ENCODE measurements at places on chromosomes 3 and 15.

DNA sequence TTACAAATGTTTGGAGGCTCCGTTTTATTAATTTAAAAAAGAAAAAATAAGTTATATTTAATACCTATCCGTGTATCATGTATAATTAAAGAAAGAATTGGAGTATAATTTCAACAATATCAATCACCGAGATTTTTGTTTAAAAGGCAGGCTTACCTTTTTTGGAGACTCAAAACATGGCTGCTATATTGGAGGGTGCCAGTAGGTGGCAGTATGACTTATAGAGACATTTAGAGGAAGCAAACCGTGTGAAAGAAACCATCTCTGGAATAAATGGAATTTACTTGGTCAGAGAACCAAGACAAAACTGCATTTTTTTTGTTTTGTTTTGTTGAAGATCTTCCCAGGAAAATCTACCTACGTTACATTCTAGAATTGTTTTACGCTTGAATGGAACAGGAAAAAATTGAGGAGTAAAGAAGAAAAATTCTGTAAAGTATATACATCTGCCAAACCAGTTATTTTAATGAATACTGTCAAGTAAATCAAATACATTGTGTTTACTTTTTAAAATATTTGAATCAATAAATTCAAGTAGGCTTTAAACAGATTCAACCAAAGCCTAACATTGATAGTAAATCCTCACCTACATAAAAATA, 802.6 kb upstream of the ALCAM start:
- peak; percentile 47 for DNase-seq

DNA sequence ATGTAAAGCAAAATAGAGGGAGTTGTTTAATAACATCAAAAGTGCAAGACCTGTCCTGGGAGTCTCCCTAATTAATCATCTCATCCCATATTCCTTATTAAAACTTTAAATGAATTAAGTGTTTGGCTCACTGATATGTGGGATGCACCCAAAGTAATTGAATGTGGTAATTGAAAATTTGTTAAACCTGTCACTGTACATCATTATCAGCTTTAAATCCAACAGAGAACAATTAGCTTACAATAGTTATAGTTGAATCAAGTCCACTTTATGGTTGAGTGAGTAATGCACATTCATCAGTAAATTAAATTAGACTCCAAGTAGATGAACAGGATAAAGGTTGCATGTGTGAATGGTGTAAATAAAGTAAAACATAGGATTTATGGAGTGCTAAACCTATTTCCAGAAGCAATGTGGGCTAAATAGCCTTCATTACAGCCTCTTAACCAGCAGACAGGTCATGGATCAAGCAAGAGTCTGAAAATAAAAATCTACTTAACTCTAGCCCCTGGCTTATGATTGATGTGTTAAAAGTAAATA, 608.2 kb upstream of the CCDC54 start:
- no peak for DNase-seq

GRCh38 chr3:157534725-157535161, 31.5 kb upstream of the VEPH1 start:
- no peak for DNase-seq

- peak; percentile 49 for DNase-seq
These were observed 111.7 kb downstream of the LMLN start for GRCh38 chr3:198071602-198072287.

DNA sequence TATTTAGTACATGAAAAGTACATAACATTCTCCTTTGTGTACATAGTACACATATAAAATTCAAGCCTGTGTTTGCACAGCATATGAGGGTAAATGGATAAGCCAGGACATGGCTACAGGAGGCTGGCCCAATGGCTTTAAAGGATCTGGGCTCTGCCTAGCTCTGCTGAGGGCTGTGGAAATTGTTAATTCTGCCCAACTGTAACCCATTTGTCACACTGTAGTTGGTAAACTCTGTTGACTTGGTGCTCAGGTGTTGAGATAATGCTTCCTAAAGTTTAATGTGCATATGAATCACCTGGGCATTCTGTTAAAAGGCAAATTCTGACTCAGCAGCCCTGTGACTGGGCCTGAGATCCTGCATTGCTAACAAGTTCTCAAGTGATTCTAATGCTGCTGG, 196.5 kb upstream of the ZPLD1 start:
- no peak for DNase-seq

GRCh38 chr15:75008629-75009326, 13.4 kb downstream of the SCAMP5 start:
- no peak for DNase-seq

DNA sequence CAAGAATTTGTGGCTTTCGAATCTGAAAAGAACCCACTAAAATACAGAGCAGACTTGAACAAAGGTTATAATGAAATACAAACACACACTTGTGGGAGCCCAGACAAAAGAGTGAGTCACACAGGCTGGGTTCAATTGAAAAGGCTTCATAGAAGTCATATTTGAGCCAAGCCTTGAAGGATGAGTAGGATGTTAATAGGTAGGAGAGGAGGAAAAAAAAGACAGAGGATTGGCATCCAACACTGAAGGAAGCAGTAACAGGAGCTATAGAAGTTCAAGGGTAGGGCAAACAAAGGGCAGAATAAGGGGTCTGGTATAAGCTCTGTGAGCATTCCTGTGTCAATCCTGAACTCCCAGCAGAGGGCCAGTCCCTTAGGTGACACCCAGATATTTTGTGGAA, 325.4 kb downstream of the FOXP1 start:
- no peak for DNase-seq

- DNase-seq: no peak
These were observed 235.1 kb upstream of the TPRG1 start for GRCh38 chr3:188936597-188937107.

DNA sequence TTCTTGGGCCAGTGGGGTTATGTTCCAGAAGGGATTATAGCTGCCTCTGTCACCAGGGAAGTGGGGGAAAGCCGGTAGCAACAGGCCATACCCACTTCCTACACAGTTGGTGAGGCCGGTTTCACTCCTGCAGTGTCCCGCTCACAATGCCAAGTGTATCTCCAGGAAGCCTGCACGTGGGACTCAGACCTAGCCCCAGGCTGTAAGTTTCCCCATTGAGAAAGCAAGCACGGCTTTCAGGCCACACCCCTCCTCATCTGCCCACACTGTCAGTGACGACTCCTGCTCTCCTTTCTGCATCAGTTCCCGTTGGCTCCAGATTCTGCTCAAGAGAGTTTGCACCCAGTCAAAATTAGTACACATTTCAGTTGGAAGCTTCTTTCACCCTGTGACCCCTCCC, 51.6 kb upstream of the CPOX start:
- no peak for DNase-seq

GRCh38 chr3:189312866-189313265, 141.1 kb downstream of the TPRG1 start:
- DNase-seq: no peak

GRCh38 chr3:127260826-127261555, 26.9 kb downstream of the PRR20G start:
- no peak for DNase-seq

GRCh38 chr3:10706156-10706739, 109.8 kb upstream of the SLC6A11 start:
- no peak for DNase-seq

DNA sequence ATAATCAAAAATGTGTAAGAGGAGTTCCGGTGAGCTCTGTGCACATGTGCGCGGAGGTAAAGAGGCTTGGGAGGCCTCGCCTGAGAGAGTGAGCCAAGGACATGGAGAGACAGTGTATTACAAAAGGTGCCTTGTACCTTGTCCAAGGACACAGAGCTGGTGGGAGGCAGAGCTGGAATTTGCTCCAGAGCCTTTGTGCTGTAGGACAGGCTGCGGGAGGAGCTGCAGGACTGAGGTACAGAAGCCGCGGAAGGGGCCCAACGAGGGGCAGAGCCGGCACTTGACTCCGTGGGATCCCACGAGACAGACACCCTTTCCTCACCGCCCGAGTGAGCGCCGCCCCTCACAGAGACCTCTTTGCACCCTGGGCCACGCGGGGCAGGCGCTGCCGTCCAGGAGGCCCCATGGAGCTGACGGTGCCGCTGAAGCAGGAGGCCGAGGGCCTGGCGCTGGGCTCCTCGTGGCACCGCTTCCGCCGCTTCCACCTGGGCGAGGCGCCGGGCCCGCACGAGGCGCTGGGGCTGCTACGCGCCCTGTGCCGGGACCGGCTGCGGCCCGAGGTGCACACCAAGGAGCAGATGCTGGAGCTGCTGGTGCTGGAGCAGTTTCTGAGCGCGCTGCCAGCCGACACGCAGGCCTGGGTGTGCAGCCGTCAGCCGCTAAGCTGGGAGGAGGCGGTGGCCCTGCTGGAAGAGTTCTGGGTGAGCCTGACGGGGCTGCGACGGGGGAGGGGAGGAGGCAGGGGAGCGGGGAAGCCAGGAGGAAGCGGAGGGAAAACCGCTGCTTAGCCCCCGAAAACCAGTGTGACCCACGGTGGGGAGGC, 68.7 kb downstream of the SLTM start:
- DNase-seq: no peak

DNA sequence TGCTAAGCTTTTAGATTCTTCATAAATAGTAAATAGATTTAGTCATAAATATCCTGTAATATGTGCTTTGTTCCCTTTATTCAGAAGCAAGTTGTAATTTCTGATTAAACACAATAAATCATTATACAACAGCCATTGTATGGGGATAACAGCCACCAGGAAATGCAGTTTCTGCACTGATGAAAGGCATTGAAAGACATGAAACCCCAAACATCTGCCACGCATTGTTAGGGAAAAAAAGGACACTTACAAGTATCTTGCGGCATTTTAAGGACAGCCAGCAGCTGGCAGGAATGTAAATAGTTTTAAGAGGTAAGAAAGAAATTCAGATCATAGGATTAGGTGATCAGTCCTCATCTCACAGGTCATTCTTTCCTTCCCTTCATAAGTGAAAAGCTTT, 801.1 kb upstream of the LMCD1 start:
- no peak for DNase-seq

GRCh38 chr15:68543165-68544008, 35.4 kb upstream of the CORO2B start:
- no peak for DNase-seq

DNA sequence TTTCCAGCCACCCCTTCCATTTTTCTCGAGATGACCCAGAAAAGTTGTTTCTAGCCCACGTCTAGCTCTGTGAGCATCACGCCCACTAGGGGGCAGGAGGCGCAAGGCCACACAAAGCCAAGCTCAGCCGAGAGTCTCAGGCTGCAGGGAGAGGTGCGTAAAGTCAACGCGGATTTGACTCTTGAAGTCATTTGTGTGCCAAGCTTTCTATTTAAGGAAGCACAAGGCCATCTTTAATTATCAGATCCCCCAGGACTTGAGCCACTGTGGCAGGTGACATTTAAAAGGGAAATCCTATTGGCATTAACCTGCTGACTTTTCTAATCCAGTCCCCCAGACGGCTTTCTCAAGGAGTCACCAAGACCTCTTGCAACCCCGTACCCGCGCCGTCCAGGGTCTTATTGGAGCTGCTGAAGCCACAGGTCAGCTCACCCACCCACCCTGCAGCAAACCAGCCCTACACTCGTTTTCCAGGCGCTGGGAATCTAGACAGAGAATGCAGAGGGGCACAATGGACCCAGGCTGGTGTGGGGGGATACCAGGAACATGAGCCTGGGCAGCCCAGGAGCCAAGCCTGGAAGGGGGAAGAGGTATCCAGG, 62.1 kb downstream of the CAPN7 start:
- DNase-seq: peak; percentile 80

- DNase-seq: no peak
These were observed 345.6 kb downstream of the FEZF2 start for GRCh38 chr3:62027796-62028195.

DNA sequence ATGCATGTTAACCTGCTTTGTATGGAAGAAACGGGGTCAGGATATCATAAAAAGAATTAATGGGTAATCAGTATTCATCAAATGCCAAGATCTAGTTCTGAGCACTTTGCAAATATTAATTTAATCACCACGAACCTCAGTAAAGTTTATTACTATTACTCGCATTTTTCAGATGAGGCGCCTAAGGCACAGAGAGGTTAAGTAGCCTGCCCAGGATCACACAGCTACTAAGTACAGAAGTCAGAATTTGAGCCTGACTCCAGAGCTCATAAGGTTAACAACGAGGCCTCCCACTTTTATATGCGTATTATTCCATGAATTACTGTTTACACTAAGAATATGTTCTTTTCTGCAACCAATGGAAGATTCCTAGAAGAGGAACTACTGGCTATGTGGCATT, 109.6 kb upstream of the KLF13 start:
- DNase-seq: no peak

DNA sequence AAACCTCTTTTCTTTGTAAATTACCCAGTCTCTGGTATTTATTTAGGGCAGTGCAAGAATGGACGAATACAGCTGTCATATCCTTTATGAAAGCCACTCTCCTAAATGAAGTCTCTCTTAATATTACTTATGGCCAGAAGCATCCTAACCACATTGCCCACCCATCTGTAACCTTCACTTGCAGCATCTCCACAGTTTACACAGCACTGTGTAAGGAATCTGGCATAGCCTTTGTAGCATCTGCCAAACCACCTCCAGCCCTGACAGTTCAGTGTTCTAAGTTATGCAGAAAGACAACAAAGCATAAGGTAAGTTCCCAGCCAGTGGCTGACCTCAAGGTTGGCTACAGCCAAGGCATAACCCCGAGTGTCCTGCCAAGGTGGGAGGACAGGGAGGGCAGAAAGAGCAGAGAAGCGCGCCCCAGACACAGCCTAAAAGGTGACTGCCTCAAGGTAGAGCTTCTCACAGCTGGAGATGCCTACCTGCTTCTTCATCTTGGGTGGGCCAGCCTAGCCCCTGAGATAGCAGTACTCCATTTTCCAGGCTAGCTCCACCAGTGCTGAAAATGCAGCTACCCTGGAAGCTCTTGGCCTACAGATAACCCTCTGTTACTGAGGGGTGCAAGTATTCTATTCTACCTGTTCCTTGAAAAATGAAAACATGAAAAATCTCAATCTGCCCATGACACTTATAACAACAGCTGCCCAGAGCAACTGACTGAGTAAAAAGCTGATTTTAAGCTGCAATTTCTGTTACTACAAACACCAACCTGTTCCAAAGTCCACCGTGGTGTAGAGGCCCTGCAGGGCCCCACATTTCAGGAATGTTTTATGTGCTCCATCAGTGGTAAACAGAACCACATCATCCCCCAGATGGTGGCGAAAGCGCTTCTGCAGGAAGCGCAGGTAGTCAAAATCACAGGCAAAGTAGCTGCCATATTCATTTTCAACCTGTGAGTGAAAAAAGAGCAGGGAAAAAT, 39.3 kb downstream of the GLB1 start:
- no peak for DNase-seq

DNA sequence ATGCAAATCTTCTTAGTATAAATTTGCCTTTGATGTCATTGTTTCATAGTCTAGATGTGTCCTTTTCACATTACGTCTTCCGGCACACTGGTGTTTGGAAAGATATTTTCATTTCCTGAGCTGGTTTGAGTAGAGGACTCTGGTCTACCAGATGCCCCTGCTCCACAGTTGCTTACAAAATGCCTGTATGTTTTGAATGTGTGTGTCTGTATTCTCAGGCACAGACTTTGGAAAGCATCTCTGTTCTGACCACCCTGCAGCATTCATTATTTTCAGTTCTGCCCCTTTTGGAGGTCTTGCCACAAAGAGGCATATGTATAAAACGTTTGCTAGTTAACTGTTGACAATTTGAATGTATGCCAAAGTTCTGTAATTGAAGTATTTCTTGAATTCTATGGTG, 236.0 kb upstream of the GOLIM4 start:
- no peak for DNase-seq

GRCh38 chr3:189631409-189631808, 220 bp downstream of the TP63 start:
- DNase-seq: no peak

Measured in stimulated activated CD4-positive, alpha-beta T cell treated with anti-CD3 and anti-CD28 coated beads, Interleukin-4, amount 100 ng/mL, for 48 hours (primary cell).